Occipital lobe (tissue), 3 donors: ENCODE measurements at places on chromosomes 1 and 21. TPM values are rescaled to one million over a fixed set of nuclear protein-coding genes. Genes with fewer than 3 reads are reported as not detected.

The CLCA4 gene
- not detected for total RNA-seq

The KCNE2 gene
- not detected for total RNA-seq

The CDC73 gene
- 48.7 TPM for total RNA-seq

The MFAP2 gene
- total RNA-seq: 5.6 TPM

The FAF1 gene
- total RNA-seq: 40.4 TPM

The KRTAP12-2 gene
- not detected for total RNA-seq

The FAM229A gene
- 1.6 TPM for total RNA-seq

The AGMAT gene
- 0.47 TPM for total RNA-seq

The PGD gene
- 94.1 TPM for total RNA-seq

The KLHDC8A gene
- 18.6 TPM for total RNA-seq

The METTL18 gene
- 10.0 TPM for total RNA-seq

The APP gene
- 354 TPM for total RNA-seq

The FAM20B gene
- 50.8 TPM for total RNA-seq

The TEDDM1 gene
- total RNA-seq: not detected

The C1orf115 gene
- 31.0 TPM for total RNA-seq
